ENCODE measurements at places on chromosomes 11 and 22.

- H3K27ac ChIP-seq: no peak overlapping the region
- DNase-seq: no peak
- no peaks in the 10 kb centered on the region for H3K27me3 ChIP-seq
- H3K36me3 ChIP-seq: no peaks in the 10 kb centered on the region
Observed at GRCh38 chr22:30244066-30244465, 2.5 kb downstream of the LIF start.

DNA sequence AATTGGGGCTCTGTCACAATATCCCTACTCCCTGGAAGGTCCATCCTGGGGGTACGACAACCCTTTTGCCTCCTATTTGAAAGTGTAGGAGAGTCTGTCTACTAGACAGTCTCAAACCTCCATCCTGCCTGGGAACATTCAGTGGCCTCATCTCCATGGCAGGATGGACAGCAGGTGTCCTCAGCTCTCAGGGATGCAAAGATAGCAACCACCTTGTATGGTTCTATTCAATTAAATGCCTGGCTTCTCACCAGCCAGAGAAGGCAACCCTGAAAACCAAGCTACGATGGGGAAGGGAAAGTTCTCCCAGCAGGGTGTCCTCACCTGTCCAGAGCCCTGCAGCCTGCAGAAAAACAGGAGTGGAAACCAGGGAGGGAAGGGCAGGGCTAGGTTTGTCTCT, 164.9 kb downstream of the MIAT start:
- no peaks in the 10 kb centered on the region for H3K27me3 ChIP-seq
- H3K36me3 ChIP-seq: no peaks in the 10 kb centered on the region
- no peaks in the 10 kb centered on the region for H3K4me1 ChIP-seq

GRCh38 chr11:74288161-74288560, 23.3 kb downstream of the P4HA3 start:
- no peak overlapping the region for H3K4me3 ChIP-seq
- H3K4me1 ChIP-seq: peaks cover 5% of the 10 kb centered on the region
- H3K36me3 ChIP-seq: no peaks in the 10 kb centered on the region
- H3K27ac ChIP-seq: peak overlapping the region; percentile 37
- DNase-seq: no peak

GRCh38 chr11:33630936-33631748, 69.5 kb downstream of the C11orf91 start:
- no peak for DNase-seq
- H3K27me3 ChIP-seq: no peaks in the 10 kb centered on the region
- no peak overlapping the region for H3K4me3 ChIP-seq
- H3K27ac ChIP-seq: peak overlapping the region; percentile 98
- H3K4me1 ChIP-seq: peaks cover 33% of the 10 kb centered on the region

DNA sequence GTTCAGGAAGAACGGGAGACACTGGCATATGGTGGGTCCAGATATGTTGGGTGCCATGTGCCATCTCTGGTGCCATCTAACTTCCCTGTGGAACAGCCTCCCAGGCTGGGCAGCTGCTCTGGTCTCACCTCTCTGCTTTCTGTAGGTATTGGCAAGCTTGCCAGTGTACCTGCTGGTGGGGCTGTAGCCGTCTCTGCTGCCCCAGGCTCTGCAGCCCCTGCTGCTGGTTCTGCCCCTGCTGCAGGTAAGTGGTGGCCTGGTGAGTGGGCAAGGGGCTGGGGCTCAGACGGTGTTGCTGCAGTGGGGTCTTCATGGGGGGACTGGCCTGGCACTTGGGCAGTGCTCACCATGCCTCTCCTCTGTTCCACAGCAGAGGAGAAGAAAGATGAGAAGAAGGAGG, 2.6 kb downstream of the RPLP2 start:
- peaks cover 37% of the 10 kb centered on the region for H3K36me3 ChIP-seq
- H3K27ac ChIP-seq: peak overlapping the region; percentile 73
- no peaks in the 10 kb centered on the region for H3K4me1 ChIP-seq
- DNase-seq: no peak

- H3K27me3 ChIP-seq: no peaks in the 10 kb centered on the region
- no peak overlapping the region for H3K27ac ChIP-seq
- no peaks in the 10 kb centered on the region for H3K4me1 ChIP-seq
- no peaks in the 10 kb centered on the region for H3K36me3 ChIP-seq
- no peak overlapping the region for H3K4me3 ChIP-seq
Observed at GRCh38 chr11:109350091-109350490, 71.9 kb upstream of the C11orf87 start.

GRCh38 chr11:64148226-64148916, 17.5 kb downstream of the MACROD1 start:
- H3K4me3 ChIP-seq: no peak overlapping the region
- no peaks in the 10 kb centered on the region for H3K36me3 ChIP-seq
- H3K4me1 ChIP-seq: no peaks in the 10 kb centered on the region
- no peak overlapping the region for H3K27ac ChIP-seq
- H3K27me3 ChIP-seq: no peaks in the 10 kb centered on the region

All from RWPE2 (cell line).